GF-D8 (cell line): ENCODE measurements at places on chromosomes 5 and 9.
A peak's percentile ranks its signal among the peaks of the same experiment; 100 is the strongest.

GRCh38 chr5:16437977-16438376, 27.6 kb downstream of the ZNF622 start:
- no peak for DNase-seq

- DNase-seq: no peak
Measured at GRCh38 chr5:173140769-173141168, 3.6 kb upstream of the BNIP1 start.

- no peak for DNase-seq
Measured at GRCh38 chr9:38681747-38682227, 38.1 kb downstream of the FAM240B start.

DNA sequence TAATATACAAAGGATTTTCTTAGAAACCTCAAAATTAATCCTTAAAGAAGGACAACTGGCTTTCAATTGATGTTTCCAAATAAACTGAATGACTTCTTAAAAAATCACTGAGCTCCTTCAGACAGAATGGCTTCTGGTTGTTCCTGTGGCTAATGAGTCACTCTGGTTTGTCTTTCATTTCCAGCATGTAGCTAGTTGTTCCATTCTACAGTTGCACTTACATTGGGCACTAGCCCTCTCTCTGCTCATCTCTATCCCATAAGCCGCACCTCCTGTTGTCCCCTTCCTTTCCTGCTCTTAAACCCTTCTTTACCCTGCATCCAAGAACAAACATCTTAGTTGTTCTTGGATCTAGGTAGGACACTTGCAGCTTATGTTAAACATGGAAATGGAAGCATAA, 235.3 kb upstream of the HAPLN1 start:
- DNase-seq: no peak

GRCh38 chr9:69963803-69964202, 79.8 kb upstream of the MAMDC2 start:
- no peak for DNase-seq

GRCh38 chr5:109863752-109864151, 174.0 kb downstream of the MAN2A1 start:
- DNase-seq: no peak

DNA sequence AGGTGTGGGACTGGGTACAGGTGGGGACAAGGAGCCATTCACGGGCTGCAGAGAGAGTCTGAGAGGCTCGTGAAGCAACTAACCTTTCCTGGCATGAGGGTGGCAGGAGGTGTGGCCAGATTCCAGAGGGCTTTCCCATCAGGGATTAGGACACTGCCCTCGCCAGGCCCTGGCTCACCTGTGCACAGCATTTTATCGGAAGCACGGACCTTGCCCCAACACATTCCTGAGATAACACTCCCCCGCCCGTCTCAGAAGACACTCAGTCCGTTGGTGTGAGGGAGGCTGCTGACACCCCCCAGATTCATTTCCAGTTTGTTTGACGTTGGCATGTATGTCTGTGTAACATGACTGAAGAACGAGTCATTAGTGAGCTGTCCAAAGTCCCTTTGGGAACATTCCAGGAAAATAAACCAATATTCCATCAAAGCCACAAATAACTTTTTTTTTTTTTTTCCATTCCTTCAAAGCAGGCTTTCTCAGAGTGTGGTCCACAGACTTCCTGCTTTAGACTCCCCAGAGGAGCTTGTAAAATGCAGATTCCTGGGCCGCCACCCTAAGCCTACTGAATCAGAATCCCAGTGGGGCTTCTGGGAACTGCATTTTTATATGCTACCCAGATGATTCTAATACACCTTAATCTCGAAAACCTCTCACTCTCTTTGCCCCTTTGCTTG, 23.4 kb downstream of the WWC1 start:
- DNase-seq: no peak

GRCh38 chr9:73541923-73542322, 390.3 kb downstream of the ANXA1 start:
- DNase-seq: no peak

GRCh38 chr5:64952951-64953673, 184.4 kb downstream of the CWC27 start:
- DNase-seq: peak; percentile 25

DNA sequence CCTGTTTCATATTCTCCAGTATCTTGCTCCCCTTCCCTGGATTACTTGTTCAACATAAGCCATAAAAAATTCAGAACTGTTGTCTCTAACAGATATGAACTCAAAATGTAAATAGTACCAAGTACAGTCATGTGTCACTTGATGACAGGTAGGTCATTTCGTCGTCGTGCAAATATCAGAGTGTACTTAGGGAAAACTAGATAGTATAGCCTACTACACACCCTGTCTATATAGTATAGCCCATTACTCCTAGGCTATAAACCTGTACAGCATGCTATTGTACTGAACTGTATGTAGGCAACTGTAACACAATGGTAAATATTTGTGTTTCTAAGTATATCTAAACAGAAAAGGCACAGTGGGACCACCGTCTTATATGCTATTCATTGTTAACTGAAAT, 39.1 kb downstream of the SMIM15 start:
- DNase-seq: no peak

- DNase-seq: no peak
Measured at GRCh38 chr5:140567136-140567818, 2.6 kb downstream of the SLC35A4 start.

DNA sequence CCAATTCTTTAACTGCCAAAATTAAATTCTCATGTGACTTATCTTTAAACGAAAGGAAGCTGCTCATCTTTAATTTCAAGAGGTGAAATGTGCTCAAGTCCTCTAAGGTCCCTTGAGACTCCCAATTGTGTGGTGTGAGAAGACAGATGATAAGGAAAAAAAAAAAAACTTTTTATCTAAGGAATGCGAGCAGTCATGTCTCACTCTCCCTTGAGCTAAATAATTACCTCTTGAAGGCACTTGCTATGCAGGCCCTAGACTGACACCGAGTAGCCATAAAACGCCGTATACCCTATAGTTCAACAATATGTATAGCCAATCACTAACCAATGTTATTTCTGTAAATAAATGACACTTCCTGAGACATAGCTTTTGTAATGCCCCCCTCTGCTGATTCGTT, 1.5 kb upstream of the DTWD2 start:
- no peak for DNase-seq

GRCh38 chr5:157914151-157914788, 55.3 kb upstream of the CLINT1 start:
- no peak for DNase-seq

DNA sequence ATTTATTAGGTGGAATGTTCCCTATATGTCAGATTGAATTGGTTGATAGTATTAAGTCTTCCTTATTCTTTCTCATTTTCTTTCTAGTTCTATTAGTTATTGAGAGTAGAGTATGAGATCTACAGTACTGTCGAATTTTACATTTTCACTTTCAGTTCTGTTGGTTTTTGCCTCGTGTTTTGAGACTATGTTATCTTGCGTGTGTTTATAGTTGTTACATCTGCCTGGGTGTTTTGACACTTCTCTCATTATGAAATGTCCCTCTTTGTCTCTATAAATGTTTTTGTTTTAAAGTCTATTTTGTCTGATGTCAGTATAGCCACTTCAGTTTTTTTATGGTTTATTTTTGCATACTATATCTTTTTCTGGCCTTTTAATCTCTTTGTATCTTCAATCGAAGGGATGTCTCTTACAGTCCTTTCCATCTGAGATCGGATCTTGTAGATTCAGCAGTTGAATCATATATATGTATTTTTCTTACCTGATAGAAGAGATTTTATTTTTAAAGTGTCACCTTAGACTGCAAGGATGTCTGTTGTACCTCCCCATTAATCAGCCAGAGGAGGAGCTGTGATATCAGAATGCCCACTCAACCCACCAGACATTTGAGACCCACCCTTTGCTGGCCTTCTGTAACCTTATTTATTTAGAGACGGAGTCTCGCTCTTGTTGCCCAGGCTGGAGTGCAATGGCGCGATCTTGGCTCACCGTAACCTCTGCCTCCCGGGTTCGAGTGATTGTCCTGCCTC, 20.7 kb downstream of the EHMT1 start:
- no peak for DNase-seq

- DNase-seq: no peak
Measured at GRCh38 chr9:73869264-73869663, 627.9 kb upstream of the RORB start.

DNA sequence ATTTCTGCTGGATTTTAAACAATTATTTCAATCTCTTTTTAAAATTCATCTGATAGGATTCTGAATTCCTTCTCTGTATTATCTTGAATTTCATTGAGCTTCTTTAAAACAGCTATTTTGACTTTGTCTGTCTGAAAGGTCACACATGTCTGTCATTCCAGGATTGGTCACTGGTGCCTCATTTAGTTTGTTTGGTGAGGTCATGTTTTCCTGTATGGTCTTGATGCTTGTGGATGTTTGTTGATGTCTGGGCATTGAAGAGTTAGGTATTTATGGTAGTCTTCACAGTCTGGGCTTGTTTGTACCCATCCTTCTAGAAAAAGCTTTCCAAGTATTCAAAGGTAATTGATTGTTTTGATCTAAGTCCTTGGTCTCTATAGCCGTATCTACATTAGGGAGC, 39.1 kb downstream of the DENND4C start:
- DNase-seq: no peak

GRCh38 chr9:36023260-36024048, 13.3 kb upstream of the RECK start:
- peak; percentile 18 for DNase-seq

DNA sequence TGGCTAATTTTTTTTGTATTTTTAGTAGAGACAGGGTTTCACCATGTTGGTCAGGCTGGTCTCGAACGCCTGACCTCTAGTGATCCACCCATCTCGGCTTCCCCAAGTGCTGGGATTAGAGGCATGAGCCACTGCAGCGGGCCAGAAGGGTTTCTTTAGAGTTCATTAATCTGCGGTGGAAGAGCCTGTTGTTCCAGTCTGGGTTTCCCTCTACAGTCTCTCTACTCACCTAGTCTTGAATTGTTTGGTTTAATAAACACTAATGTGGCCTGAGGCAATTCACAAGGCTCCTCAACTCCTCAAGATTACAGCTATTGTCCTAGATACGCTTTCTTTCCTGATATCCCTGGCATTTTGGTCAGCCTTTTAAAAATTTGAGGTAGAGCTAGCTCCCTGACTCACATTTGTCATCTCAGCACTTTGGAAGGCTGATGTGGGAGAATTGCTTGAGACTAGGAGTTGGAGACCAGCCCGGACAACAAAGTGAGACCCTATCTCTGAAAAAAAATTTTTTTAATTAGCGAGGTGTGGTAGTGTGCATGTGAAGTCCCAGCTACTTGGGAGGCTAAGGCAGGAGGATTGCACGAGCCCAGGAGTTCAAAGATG, 4.6 kb upstream of the SAR1B start:
- DNase-seq: no peak
